ENCODE measurements at places on chromosomes 12 and 14.

DNA sequence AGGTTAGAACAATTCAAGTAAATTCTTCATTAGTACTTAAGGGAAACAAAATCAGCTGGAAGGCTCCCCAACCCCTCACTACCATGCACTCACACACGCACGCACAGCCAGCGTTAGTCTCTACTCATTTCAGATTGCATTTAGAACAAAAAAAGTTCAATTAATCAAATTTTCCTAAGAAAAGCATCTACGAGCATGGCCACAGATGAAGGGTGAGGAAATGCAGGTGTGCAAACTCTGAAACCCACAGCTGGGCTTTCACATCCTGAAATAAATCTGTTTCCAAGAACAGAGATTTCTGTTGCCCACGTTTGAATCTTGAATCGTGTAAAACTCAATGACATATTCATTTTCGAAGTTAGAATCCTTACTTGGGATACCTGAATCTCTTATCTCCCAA, 62.6 kb downstream of the SEL1L start:
- no peak for DNase-seq

- DNase-seq, result no peak
Measured at GRCh38 chr14:33762161-33762851, 188.6 kb downstream of the EGLN3 start.

GRCh38 chr14:92325835-92326234, 2.9 kb downstream of the SLC24A4 start:
- no peak for DNase-seq

DNA sequence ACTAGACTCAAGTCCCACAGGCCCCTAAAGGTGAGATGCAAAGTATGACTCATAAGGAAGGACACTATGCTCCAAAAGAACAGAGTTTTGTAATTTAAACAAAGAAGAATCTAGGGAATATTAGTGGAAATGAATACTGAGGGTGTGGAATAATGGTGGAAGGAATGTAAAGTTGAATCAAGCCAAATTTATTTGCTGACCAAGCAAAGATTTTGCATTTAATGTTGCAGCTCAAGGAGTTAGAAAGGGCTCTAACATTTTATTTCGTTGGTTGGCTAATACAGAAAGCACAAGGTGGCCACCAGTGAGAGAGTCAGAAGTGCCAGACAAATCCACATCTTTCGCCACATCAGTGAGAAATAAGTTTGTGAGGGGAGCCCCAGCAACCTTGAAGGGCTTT, 550.3 kb downstream of the FOXG1 start:
- DNase-seq, result no peak

DNA sequence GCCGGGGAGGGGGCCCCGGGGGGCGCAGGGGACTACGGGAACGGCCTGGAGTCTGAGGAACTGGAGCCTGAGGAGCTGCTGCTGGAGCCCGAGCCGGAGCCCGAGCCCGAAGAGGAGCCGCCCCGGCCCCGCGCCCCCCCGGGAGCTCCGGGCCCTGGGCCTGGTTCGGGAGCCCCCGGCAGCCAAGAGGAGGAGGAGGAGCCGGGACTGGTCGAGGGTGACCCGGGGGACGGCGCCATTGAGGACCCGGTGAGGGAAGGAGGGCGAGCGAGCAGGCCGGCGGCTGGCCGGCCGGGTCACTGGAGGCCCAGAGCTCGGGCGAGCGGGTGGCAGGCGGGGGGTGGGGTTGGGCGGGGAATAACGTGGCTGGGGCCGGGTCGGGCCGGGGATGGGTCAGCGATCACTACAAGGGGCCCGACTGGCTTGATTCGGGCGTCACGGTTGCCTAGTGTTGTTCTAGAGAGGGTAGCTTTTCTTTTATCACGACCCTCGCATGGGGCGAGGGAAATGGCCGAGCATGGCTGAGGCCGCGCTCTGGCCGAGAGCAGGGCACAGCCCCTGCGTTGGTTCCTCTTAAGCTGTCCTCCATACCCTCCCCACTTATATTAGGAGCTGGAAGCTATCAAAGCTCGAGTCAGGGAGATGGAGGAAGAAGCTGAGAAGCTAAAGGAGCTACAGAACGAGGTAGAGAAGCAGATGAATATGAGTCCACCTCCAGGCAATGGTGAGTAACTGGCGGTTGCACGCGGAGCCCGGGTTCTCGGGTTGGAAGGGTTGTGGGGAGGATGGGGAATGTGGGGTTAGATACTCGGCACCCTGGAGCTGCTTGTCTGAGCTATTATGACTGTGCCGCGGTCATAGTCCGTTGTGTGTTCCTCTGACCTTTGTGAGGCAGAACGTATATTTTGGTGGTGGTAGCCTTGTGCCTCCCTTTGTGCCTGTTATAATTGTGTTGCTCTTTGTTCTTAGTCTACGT, 603 bp downstream of the PABPN1 start:
- DNase-seq, result no peak

GRCh38 chr12:30201301-30202160, 417.8 kb upstream of the TMTC1 start:
- no peak for DNase-seq

DNA sequence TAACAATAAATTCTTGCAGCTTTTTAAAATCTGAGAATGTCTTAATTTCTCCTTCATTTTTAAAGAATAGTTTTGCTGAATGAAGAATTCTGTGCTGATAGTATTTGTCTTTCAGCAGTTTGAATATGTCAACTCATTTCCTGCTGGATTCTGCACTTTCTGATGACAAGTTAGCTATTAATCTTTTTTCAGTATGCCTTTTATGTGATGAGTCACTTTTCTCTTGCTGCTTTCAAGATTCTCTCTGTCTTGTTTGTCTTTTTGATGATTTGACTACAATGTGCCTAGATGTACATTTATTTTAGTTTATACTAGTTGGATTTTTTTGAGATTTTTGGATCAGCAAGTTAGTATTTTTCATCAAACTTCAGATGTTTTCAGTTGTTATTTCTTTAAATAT, 87.9 kb upstream of the AVPR1A start:
- DNase-seq, result no peak

GRCh38 chr12:115079760-115080159, 395.8 kb upstream of the TBX3 start:
- DNase-seq, result no peak

DNA sequence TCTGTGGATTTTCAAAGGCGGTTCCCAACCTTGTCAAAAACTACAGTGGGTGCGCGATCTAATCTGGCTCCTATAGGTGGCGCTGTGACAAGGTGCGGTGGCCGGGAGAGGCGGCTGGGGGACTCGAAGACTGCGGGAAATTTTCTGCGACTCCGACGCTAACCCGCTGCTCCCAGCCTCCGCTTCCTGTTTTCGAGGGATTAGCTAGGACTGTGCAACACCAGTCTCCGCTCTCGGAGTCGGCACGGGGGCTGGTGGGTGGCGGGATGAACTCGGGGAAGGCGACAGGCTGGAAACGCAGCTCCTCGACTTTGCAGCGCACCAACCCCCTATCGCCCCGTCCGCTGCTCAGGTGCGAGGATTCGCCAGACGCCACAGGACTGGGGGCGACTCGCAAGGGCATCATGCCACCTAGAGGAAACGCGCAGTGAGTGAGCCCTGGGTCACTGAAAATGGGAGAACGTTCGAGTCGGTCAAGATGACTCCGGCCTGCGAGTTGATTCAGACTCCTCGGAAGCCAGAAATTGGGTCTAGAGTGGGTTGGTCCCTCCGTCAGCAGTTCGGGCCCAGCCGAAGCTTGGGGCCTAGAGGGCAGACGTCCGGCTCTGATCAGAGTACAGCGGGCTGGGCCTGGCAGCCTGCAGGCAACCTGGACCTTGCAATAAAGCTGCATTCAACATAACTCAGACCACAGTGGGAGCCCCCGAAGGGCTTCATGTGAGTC, 5.5 kb upstream of the PAX9 start:
- no peak for DNase-seq

DNA sequence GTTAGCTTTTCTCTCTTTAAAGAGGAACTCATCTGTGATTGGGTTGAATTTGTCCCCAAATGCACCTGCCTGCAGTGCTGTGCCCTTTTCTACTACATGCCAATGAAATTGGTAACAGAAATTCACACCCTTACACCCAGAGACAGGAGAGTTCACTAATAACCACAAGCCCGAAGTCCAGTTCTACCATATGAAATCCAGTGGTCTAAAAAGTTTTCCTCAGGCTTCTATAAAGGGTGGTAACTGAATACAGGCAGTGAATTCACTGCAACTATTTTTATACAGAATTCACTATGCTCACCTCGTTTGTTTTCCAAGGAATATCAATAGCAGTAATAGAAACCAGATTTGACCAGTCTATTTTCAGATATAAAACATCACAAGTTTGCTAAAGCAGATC, 31.5 kb upstream of the SOS2 start:
- no peak for DNase-seq

DNA sequence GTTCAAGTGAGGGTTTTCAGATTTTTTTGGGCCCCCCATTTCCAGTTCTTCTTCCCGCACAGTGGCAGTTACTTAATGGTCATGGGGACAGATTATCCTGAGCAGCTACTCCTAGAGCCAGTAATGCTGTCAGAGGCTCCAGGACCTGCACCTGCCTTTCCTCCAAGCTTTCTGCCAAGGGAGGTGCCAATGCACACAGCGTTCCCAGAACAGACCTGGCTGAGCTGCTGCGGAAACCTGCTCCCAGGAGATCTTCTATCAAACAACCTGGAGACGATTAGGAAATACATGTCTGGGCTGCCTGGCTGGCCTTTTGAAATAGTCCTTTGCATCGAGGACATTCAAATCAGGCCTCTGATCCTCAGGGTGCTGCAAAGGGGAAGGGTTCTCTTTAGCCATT, 120.9 kb downstream of the SLC8A3 start:
- no peak for DNase-seq

DNA sequence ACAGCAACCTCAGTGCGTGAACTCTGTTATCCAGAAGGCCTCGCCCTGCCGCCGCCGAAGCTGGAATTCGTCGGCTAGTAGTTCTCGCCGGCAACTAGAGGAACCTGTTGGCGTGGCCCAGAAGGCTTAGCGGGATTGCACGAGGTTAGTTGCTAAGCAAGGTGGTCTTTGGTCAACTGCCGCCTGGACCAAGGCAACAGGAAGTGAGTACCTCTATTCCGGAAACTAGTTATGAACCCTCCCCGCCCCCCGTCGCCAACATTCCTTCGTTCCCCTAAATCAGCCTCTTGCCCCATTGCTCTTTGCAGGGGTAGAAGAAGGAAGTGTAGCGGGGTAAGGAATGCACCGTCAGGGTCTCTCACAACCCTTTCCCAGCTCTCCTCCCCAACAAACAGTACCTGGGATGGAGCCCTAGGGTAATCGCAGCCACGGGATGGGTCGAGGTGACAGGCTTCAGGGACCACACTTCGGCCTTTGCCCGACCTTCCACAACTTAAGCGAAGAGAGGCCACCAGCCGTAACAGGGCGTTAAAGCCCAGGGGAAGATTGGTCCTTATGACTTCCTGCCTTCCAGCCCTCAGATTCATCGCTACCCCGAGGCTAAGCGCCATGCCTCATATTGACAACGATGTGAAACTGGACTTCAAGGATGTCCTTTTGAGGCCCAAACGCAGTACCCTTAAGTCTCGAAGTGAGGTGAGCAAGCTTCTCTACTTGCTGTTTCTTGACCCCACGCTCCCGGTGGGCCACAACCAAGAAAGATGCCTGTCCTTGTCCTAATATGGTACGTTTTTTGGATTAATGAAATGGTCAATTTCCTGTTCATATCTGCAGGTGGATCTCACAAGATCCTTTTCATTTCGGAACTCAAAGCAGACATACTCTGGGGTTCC, at the start of gene GMPR2:
GMPR2 (plus strand) TSS at position 285 of the 893 bp plus-strand sequence; CDS start at position 610, 325 bp downstream.
- DNase-seq, result no peak

- no peak for DNase-seq
Measured at GRCh38 chr12:71536279-71536938, 96.8 kb downstream of the LGR5 start.

GRCh38 chr14:20714593-20715250, 26.2 kb downstream of the ANG start:
- DNase-seq, result no peak

GRCh38 chr12:56840922-56841321, 77.8 kb downstream of the HSD17B6 start:
- no peak for DNase-seq

DNA sequence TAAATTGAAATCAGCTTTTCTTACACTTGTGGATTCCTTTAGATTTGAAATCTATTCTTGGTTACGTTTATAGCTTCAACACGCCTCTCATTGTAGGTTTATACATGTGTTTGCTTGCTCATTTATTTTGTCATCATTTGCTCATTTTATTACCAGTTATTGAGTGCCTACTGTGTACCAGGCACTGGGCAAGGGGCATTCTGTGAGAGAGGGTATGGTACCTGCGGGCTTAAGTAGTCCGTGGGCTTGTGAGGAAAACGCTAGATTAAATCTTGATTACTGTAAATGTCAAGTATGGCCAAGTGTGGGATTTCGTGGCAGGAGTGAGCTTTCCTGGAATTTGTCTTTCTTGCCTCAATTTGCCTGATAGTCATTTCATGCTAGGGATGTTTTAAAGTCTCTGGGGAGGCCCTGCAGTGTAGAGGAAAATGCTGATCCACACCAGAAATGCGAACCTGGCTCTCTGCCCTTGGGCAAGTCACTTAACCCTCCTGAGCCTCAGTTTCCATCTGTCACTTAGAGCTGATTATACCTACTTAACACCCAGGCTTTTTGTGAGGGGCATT, 92.7 kb downstream of the CACNA1C start:
- DNase-seq, result no peak

DNA sequence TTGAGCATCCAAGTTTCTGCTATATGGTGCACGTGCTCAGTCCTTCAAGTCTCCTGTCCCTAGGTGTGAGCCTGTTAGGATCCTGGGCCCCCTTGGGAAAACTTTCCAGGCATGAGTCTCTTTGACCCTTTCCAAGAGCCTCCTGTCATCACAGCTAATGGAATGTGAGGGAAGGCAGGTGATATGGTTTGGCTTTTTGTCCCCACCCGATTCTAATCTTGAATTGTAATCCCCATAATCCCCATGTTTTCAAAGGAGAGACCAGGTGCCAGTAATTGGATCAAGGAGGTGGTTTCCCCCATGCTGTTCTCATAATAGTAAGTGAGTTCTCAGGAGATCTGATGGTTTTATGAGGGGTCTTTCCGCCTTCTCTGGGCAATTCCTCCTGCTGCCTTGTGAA, 265.5 kb downstream of the ATP23 start:
- no peak for DNase-seq

GRCh38 chr12:123681605-123682004, 10.7 kb downstream of the TCTN2 start:
- no peak for DNase-seq

- no peak for DNase-seq
Measured at GRCh38 chr12:59737725-59738463, 142.1 kb downstream of the SLC16A7 start.

DNA sequence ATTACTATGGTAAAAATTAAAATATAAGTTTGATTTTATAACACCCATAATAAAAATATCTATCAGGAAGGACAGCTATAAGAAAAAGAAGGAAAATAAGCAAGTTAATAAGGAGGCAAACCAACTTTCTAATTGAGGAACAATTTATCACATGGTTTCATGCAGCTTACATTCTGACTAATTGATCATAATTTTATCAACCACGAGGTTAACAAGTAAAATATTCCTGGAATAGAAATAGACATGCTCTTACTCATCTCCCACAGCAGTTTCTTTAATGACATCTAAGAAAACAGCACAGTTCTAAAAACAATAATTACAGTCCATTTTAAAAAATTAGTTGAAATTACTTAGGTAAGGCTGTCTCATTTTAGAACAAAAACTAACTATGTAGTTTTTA, 130.8 kb upstream of the KRR1 start:
- no peak for DNase-seq

- DNase-seq, result peak; percentile 15
Measured at GRCh38 chr12:132506328-132507160, 16.6 kb downstream of the FBRSL1 start.

GRCh38 chr14:92207012-92207927, 85.5 kb downstream of the CPSF2 start:
- DNase-seq, result no peak
